ENCODE measurements at places on chromosomes 7 and 10.

DNA sequence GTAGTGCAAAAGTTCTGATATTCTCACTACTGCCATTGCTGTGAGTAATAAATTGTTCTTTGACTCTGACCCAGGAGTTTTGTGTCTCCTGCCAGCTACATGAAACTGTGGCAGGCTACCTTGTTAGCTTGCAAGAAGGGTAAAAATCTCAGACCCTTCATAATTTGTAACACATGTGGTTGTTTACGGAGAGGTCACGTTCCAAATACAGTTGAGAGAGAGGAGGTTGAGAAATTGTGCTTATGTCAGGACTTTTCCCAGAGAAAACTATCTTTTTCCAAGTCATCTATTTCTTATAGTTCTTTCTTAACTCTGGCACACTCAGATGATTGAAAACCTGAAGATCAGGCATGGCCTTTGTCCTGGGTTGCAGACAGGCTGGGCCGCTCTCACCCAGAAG is 114.4 kb upstream of the SVIL start:
- no peak for DNase-seq

- DNase-seq, result no peak
Measured at GRCh38 chr7:29894256-29894655, 87.9 kb downstream of the WIPF3 start.

DNA sequence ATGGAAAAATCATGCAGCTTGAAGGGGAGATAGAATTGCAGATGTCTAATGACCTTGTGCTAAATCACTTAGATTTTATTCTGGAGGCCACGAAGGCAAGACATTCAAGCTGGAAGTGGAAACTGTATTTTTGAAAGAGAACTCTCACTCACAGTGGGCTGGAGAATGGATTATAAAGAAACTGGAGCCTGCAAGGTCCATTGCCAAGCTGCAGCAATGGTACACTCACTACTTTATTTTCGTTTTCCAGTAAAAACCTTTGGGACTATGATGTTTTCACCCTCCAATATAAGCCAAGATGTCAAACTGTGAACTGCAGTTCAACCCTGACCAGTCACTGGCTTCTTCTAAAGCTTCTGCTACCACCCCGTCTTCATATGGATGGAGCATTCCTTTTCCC is 62.0 kb downstream of the SKIDA1 start:
- DNase-seq, result no peak

DNA sequence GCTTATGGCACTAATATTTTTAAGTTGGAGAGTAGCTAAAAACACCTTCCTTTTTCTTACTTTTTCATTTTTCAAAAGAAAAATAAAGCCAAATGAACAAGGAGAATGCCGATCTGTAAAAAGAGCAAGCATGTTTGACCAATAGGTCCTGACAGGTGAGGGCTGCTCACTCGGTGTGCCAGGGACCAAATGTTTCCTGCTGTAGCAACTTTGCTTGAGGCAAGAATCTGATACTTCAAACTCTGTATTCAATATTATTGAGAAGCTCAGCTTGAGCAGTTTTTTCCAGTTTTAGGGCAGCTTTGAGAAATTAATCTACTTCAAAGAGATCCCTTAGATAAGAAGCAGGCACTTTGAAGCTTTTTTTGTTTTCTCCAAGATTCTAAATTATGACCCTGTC is 298.1 kb downstream of the BICC1 start:
- no peak for DNase-seq

GRCh38 chr10:7958442-7958841 is 96.0 kb upstream of the GATA3 start:
- DNase-seq, result no peak

DNA sequence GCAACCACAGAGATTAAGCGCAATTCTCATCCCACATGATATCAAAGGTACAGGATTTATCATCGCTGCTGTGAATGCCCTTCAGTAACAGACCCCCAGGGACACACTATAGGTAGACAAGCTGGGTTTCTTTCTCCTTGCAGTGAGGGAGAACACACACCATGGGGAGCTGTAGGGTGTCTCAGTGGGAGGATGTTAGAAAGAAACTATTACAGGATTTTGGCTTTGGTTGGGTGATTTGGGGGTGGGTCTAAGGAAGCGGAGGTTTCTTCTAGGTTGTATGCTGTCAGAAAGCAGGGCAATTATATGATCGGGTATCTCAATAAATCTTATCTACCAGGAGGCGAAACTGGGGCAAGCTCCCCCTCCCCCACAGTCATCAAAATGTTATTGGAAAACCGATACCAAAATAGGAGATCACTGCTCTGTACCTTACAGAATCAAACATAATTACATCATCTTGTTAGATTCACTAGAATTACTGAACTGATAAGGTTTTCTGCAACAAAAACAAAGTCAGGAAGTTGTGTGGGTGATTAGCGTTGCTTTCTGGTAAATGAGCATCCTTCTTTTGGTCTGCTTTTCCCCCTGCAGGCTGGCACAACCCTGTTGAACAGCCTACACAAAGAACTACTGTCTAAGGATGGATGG is 209.7 kb downstream of the TEX36 start:
- no peak for DNase-seq

- DNase-seq, result no peak
Measured at GRCh38 chr7:18400726-18401125, 94.8 kb upstream of the HDAC9 start.

- DNase-seq, result no peak
Measured at GRCh38 chr7:130900471-130901076, 166.6 kb upstream of the KLF14 start.

GRCh38 chr10:103691723-103692435 is 163.5 kb downstream of the SH3PXD2A start:
- DNase-seq, result no peak

- DNase-seq, result no peak
Measured at GRCh38 chr10:73244866-73245477, 2.1 kb downstream of the DNAJC9 start.

- no peak for DNase-seq
Measured at GRCh38 chr7:73526896-73527821, 5.1 kb upstream of the BAZ1B start.

- DNase-seq, result peak; percentile 93
Measured at GRCh38 chr7:137990251-137990941, 11.5 kb downstream of the CREB3L2 start.

- DNase-seq, result no peak
Measured at GRCh38 chr7:93923296-93923695, 1.8 kb downstream of the GNG11 start.

DNA sequence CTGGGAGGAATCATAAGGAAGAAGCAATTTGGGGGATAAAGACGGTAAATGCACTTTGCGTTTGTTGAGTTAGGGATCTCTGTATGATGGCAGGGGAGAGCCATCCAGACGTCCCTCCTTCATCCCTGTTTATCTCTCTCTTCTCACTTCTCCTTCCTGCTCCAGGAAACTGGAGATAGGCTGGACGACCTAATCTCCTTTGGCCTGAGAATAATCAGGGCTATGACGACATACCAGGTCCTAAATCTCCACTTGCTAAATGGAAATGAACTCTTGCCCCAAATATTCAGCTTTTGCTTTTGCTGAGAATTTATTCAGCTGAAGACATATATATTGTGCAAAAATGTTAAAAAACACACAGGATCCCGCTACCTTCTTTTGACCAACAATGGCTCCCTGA is 182.9 kb upstream of the INHBA start:
- no peak for DNase-seq

- DNase-seq, result no peak
Measured at GRCh38 chr10:44343843-44344242, 41.1 kb downstream of the CXCL12 start.

- DNase-seq, result no peak
Measured at GRCh38 chr10:1406132-1406966, 331.0 kb downstream of the ADARB2 start.

- no peak for DNase-seq
Measured at GRCh38 chr7:51316666-51317581, at the start of gene COBL. Gene COBL, minus strand, starts transcription at chr7:51316809. Its CDS starts 176 bp downstream, at chr7:51316633.

DNA sequence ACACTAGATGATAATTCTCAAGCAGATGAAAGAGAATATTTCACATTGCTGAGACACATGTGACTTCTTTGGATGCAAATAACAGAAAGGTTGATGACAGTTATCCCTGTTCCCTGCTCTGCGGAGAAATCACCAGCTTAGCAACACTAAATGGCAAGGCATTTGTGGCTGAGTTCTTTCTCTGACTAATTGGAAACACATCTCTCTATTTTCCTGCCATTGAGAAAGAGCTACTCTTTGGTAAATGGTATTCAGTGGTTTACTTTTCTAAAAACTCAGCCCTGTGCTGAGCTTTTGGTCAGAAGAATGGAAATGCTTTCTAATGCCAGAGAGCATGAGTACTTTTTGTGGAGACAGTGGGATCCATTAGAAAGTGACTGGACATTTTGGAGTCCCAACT is 771.4 kb downstream of the LRMDA start:
- no peak for DNase-seq

DNA sequence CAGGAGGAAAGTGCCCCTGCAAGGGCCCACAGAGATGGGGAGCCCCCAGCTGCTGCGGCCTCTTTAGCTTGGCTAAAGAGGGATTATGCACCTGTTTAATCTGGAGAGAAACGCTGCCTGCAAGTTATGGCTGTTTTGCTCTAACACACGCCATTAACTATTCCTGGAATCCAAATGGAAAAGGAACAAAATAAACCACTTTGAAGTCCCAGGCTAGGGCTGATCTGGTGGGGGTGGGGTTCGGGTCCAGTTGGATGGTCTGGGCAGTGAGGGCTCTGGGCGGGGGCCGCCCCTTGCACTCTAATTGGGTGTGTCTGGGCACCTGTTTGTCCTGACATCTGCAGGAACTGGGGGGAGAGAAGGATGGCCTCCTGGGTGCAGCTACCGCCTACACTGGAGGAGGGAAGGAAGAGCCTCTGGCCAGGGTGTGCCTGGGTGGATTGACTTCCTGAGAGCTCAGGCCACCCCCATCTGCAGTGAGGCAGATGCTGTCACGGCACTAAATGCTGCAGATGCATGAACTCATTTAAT is 300.6 kb downstream of the ZEB1 start:
- DNase-seq, result no peak

DNA sequence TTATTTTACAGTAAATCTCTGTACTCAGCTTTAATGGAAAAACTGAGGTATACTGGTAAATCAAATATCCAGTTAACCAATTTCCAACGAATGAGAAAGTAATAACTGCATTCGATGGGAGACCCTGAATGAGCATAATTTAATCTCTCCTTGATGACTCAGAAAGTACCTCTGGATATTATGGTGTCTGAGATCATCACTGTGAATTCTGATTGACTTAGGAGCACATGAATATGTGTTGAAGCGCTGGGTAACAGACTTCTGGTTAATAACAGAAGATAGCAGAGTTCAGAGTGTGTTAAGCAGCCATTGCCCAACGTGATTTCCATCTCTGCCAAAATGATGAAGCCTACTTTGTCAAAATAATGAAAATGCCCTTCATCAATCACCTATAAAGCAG is 116.6 kb downstream of the NRP1 start:
- DNase-seq, result no peak

DNA sequence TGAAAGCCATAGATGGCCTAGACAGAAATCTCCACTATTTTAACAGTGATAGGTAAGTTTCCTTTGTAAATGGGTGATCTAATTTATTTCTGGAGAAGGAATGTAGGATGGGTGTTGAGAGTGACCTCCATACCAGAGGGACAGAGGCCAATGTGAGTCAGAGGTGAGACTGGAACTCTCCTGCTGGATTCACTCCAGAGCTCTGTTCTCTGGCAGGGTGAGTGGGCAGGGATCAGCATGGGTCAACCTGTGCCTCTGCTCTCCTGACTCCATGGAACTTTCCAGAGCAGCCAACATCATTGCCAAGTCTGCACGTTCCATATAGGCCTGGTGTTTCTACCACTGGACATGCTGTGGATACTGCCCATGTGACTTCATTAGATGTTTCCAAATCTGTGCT is 11.4 kb downstream of the AKR1C3 start:
- DNase-seq, result no peak

GRCh38 chr7:103810112-103810744 is 179.2 kb downstream of the RELN start:
- DNase-seq, result no peak

DNA sequence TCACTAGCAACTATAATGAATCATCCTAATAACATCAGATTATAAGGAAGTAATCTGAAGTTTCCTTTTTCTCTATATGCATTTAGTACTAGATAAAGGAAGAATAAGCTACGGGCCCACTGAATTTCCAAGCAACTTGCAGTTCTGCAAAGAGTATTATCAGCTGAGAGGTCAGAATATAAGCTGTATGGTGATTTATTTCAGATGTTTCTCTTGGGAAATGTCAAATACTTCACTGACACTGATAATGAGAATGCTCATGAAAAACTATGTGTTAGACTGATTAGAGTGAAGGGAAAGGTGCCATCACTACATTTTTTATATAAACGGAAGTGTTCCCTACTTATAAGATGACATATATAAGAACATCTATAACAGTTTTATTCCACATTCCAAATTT is 251.2 kb upstream of the HGF start:
- DNase-seq, result no peak

DNA sequence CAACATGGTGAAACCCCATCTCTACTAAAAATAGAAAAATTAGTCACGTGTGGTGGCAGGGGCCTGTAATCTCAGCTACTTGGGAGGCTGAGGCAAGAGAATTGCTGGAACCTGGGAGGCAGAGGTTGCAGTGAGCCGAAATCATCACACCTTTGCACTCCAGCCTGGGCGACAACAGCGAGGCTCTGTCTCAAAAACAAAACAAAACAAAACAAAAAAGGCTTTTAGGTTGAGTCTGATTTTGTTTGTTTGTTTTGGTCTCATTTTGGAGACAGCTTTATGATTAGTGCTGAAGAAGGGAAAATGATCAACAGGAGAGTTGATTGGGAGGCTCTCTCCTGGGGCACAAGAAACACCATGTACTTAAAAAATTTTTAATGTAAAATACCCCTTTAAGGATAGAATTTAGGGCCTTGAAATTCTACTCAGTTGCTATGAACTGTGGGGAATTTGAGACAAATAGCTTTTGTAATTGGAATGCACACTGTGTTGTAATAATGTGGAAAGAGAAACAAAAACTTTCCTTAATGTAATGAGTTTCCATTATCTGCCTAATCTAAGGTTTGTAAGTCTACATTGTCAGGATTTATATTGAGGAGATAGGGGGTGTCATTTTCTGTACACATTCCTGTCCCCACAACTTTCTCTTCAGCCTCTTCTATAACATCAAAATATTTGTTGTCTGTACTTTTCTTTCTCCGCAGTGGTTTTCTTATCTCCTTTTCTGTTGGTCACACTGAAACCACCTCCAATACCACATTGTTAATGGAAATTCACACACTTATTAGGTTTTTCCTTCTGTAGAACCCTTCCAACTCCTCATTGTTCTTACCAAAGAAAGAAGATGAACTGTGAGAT is 41.3 kb downstream of the ARID5B start:
- DNase-seq, result no peak

- DNase-seq, result no peak
Measured at GRCh38 chr10:11194859-11195586, 177.4 kb downstream of the CELF2 start.

DNA sequence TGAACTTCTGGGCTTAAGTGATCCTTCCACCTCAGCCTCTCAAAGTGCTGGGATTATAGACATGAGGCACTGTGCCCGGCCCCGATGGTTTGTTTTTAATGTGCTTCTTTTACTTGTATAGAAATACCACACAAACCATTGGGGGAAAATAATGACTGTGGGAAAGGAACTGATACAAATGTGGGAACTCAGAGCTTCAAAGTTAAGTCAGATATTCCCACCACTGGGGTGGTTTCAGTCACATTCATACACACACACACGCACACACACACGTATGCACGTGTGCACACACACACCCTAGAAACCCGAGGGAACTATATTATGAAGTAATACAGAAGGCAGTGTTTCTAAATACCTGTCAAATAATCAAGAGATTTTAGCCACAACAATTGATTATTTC is 17.0 kb downstream of the CPA4 start:
- no peak for DNase-seq
